ENCODE measurements at places on chromosomes 3 and 15. TPM values are rescaled to one million over a fixed set of nuclear protein-coding genes. Genes with fewer than 3 reads are reported as not detected.

- no peak for DNase-seq
Measured at GRCh38 chr15:79602180-79602579, 170.0 kb downstream of the MINAR1 start.

- no peak for DNase-seq
Measured at GRCh38 chr15:65921780-65922179, 52.5 kb downstream of the RAB11A start.

PCLAF gene
- 0.57 TPM for polyA plus RNA-seq

FEZF2 gene
- polyA plus RNA-seq = not detected

DNA sequence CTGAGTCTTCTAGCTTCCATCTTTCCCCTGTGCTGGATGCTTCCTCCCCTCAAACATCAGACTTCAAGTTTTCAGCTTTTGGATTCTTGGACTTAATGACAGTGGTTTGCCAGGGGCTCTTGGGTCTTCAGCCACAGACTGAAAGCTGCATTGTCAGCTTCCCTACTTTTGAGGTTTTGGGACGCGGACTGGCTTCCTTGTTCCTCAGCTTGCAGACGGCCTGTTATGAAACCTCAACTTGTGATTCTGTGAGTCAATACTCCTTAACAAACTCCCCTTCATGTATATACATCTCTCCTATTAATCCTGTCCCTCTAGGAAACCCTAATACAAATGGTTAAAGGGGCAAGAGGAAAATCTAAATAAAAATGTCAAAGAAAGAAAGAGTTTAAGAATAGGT, 100.1 kb downstream of the ABI3BP start:
- no peak for DNase-seq

- no peak for DNase-seq
Measured at GRCh38 chr3:105365391-105366325, 1.1 kb upstream of the ALCAM start.

DNA sequence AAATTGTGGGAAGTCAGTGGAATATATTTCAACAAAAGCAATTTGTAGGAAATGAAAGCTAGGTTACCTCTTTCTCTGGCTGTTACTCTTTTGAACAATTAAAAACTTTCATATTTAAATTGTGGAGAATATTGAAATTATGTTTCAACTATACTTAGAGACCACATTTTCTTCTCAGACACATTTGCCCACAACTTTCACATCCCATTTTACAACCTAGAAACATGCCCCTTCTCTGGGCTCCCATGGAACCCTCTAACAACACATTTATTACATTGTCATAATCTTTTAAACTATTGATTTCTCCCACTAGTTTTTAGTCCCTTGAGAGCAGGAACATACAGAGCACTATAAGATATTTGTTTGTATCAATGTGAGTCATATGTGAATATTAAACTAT, 211.7 kb upstream of the TTC14 start:
- no peak for DNase-seq

DNA sequence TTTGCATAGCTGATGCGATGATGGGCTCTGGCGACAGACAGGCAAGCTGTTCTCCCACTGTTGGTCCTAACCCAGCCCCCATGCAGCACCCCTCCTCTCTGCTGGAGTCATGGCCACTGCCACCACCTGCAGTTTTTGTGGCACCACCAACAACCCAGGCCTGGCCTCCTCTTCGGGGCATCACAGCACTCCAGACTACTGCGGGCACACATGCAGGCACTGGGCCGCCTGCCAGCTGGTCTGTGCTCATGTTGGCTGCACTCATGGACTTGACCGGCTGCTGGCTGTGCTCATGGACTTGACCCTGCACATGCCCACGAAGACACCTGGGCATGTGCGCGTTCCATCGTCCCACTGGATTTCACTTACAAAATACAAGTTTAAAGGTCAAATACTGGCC, 130.9 kb upstream of the TMEM108 start:
- DNase-seq = peak; percentile 38

SLCO2A1 gene
- polyA plus RNA-seq = 17.1 TPM
